Foreskin fibroblast (primary cell): ENCODE measurements at places on chromosomes 5 and 9.

- DNase-seq = no peak
These were observed 674.0 kb downstream of the DMRTA1 start for GRCh38 chr9:23120630-23121029.

- DNase-seq = no peak
These were observed 81.6 kb upstream of the HAND1 start for GRCh38 chr5:154559398-154560276.

GRCh38 chr5:154593796-154594195, 115.8 kb upstream of the HAND1 start:
- DNase-seq = no peak

DNA sequence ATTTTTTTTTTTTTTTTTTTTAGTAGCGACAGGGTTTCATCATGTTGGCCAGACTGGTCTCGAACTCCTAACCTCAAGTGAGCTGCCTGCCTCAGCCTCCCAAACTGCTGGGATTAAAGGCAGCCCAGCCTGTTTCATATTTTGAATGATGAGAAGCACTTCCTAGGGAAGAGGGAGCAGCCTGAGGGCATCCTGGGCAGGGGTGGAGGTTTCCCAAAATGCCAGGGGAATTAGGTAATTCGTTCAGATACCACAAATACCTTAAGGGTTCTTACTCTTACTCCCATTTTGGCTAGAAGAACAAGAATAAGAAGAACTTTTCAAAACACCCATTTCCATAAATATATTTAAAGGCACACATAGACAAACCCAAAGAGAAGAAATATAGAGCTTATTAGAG, 29.5 kb upstream of the RAPGEF1 start:
- no peak for DNase-seq

- DNase-seq = no peak
These were observed 24.7 kb downstream of the DAP start for GRCh38 chr5:10736354-10736753.

GRCh38 chr9:116661037-116661954, 25.8 kb upstream of the TRIM32 start:
- peak; percentile 87 for DNase-seq
